ENCODE measurements at places on chromosomes 3 and 15.

GRCh38 chr15:30038667-30039523 lies 43.9 kb upstream of the GOLGA8J start:
- no peak for DNase-seq

GRCh38 chr15:51706926-51707608 lies 25.8 kb downstream of the SCG3 start:
- no peak for DNase-seq

GRCh38 chr3:196694202-196694638 lies 17.8 kb downstream of the CEP19 start:
- DNase-seq = no peak

- no peak for DNase-seq
Observed at GRCh38 chr15:79932447-79932846, 35.6 kb upstream of the MTHFS start.

DNA sequence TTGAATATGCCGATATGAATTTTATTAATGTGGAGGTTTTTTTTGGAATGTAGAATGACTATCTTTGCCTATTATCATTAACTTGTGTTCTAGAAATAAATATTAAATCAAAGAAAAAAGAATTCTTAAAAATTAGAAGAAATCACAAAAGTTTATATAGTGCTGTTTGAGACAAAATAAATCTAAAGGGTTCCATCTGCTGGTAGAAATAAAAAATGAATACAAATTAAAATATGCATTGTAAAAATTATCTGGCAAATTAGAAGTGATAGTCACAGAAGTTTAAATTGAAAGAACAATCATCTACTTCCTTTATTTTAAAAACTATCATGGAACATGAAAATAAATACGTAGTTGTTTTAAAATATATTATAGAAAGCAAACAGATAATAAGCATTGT lies 22.7 kb upstream of the ZBTB20 start:
- no peak for DNase-seq

DNA sequence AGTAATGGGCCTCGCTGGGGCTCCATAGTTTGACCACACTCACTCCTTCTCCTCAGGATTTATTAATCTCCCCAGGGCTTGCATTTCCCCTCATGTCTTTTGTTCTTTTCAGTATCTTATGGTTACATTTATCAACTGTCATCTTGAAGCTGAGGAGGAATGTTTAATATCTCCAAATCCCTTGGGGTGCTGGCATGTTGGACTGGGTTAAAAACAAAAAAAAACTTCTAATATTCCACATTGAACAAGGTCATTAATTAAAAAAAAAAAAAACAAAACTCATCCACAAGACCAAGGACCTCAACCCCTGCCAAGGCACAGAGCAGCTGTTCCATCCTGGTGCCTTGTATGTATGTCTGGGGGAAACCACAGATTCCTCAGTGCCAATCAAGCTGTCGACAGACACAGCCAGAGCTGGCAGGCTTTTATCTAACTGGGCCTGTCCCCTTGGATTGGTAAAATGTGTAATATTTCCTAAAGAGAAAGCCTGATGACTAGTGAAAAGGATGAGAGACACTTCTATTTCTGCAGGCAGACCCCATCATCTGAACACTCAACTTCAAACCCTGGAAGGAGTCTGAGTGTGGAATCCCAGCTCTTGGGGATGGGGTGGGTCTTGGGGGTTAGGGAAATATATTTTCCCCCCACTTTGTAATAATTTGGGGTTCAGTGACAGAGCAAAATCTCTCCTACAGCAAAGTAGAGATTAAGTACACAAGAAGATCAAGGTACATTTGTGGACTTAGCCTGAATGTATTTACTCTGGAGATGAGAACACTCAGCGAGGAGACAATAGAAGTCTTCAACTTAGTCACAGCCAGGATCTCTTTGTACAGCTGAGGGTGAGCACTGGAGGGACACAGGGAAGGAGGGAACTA lies 69.1 kb downstream of the TTC23 start:
- DNase-seq = no peak

DNA sequence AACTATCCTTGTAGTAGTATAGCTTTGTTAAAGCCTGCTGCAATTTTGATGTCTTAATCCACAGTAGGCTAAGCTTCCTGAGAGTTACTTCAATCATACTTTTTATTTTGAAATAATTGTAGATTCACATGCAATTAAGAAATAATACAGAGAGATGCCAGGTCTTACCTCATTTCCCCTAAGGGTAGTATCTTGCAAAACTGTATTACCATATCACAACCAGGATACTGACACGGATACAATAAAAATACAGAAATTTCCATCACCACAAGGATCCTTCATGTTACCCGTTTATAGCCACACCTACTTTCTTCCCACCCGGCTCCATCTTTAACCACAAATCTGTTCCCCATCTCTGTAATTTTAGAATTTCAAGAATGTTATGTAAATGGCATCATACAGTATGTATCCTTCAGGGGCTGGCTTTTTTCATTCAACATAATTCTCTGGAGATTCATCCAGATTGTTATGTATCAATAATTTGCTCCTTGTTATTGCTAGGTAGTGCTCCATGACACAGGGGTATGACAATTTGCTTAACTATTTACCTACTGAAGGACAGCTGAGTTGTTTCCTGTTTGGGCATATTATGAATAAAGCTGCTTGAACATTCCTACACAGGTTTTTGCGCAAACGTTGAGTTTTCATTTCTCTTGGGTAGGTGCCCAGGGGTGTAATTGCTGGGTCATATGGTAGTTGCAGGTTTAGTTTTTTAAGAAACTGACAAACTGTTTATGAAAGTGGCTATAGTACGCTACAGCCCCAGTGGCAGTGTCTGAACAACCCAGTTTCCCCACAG lies 21.6 kb downstream of the BDH1 start:
- no peak for DNase-seq

- no peak for DNase-seq
Observed at GRCh38 chr3:191356631-191357439, 26.5 kb upstream of the UTS2B start.
